Lung microvascular endothelial cell (primary cell): ENCODE measurements at places on chromosomes 13 and 19.
A peak's percentile ranks its signal among the peaks of the same experiment; 100 is the strongest.

DNA sequence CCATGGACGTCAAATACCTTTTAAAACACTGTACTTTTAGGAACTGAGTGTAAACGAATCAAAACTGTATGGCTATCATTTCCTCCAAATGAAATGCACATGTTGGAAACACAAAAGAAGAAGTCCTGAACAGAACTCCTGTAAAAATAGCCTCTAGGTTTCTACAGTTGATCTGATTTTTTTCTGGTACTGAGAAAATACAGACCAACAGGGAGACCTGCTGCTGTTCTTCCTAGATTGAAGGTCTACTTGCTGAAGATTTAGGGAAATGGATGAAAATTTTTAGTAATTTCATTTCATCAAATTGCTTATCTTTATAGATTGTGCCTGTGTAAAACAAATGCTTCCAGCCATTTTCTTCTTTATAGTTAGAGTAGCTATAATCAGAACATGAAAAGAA lies 520.4 kb downstream of the SLITRK6 start:
- no peak for DNase-seq

DNA sequence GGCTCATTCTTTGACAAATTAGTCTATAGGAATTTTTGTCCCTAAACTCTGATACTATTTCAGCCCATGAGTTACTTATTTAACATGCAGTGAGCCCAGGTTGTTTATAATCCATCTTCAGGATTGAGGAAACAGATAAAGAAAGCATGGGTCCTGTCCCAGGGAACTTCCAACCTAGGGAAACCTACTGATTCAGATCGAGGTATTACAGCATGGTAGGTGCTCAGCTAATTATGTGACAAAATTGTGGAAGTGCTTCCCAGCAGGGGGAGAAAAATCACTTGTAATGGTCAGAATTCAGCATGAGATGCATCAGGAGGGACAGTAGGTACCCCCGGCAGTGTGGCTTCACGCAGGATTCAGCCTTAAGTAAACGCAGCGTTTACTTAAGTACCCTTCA lies 171.3 kb downstream of the NUFIP1 start:
- no peak for DNase-seq

GRCh38 chr13:99196466-99197116 lies 4.1 kb upstream of the UBAC2 start:
- DNase-seq = peak; percentile 22

GRCh38 chr13:26867451-26868091 lies 107.0 kb upstream of the GPR12 start:
- peak; percentile 36 for DNase-seq

DNA sequence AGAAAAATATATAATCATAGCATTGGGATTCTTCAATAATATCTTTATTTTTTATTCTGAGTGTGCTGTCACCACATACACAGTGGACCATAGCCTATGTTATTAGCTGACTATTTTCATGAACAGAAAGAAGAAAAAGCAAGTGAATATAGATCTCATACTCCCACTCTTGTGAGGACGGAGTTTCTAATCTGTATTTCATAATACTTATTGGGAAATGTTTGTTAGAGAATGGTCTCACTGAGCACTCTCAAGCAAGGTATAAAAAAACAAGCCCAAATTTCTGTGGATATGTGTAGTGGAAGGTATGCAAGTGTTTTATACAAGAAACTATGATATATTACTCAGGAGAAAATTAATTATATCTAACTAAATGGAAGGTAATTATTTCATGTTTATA lies 1218.1 kb downstream of the SLITRK1 start:
- DNase-seq = no peak

DNA sequence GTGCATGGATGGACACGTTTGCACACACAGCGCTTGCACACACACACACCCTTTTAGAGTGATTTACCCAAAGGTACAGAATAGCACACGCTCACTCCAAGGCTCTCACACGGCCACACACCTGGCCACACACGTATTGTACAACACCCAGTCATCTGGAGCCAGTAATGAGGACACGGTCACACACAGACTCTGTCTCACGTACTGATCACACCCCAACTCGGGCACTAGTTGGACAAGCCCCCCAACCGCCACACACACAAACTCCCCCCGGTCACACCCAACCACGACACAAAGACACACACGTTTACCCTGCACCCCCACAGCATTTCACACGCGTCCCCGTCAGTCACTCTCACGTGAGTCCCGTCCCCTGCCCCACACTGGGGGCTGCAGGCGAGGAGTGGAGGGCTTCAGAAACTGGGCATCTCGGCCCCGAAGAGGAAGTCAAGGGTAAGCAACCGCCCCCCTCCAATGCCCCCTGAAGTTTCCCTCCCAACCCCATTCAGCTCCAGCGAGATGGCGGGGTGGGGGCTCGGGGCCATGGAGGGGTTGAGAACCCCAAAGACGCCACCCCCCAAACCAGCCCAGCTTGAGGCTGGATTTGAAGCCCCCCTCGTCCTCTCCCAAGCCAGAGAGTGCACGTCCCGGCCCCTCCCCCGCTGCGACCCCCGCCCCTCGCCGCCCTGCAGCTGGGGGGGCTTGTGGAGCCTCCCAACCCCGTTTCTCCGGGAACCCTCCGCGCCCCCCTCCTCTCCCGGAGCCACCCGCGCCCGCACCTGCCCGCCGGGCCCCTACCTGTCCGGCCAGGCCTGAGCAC lies 599 bp downstream of the OLFM2 start:
- DNase-seq = no peak

- DNase-seq = no peak
These were observed 51.1 kb upstream of the CYP4F8 start for GRCh38 chr19:15563931-15564330.

DNA sequence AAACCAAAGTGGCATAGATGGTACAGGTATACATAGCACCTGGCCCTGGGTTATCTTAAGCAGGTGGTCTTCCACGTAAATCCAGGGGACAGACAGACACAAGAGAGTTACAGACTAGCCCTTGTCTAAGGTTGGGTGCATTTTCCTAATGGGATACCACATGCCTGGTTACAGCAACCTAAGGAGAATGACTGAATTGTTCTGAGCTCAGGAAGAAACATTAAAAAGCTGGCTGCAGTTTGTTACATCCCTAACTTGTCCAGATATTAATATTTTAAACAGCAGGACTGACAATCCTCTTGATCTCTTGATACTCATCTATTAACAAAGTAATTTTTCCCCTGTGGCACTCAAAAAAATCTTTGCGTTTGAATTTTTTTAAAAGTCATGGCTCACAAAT lies 102.2 kb upstream of the SERP2 start:
- no peak for DNase-seq

GRCh38 chr13:113041293-113041690 lies 64.3 kb upstream of the F7 start:
- DNase-seq = no peak

- no peak for DNase-seq
These were observed 280.3 kb downstream of the DCT start for GRCh38 chr13:94199135-94199534.

DNA sequence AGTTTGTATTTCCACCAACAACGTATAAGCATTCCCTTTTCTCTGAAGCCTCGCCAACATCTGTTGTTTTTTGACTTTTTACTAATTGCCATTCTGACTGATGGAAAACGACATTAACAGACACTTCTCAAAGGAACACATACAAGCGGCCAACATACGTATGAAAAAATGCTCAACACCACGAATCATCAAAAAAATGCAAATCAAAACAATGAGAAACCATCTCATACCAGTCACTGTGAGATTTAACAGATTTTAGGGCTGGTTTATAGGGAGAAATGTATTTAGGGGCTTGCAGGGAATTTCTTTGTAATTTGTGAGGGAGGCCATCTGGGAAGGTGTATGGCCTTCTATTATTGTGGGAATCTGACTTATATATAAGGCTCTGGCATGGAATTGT lies 2.8 kb upstream of the DZIP1 start:
- DNase-seq = no peak

DNA sequence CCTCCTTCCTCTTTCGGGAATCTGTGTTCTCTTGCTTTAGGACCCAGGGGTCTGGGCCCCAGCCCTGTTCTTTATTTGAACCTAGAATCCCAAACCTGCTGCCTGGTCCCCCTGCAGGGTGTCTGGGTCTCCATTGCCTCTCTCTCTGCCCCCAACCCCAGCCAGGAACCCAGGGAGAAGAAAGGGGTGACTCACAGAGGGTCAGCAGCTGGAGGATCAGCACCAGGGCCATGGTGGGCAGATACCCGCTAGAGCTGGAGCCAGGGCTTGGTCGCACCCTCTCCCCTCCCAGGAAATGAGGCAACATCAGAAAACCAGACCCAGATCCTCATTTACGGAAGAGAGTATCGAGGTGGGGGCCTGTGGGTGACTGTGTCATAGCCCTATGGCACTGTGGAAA lies at the start of gene OSCAR:
TSS of gene OSCAR (minus strand) at position 243 of the 400 bp plus-strand sequence. CDS start at position 232, 11 bp downstream.
- DNase-seq = no peak

- no peak for DNase-seq
These were observed 76.2 kb downstream of the FOXO1 start for GRCh38 chr13:40590112-40590862.

DNA sequence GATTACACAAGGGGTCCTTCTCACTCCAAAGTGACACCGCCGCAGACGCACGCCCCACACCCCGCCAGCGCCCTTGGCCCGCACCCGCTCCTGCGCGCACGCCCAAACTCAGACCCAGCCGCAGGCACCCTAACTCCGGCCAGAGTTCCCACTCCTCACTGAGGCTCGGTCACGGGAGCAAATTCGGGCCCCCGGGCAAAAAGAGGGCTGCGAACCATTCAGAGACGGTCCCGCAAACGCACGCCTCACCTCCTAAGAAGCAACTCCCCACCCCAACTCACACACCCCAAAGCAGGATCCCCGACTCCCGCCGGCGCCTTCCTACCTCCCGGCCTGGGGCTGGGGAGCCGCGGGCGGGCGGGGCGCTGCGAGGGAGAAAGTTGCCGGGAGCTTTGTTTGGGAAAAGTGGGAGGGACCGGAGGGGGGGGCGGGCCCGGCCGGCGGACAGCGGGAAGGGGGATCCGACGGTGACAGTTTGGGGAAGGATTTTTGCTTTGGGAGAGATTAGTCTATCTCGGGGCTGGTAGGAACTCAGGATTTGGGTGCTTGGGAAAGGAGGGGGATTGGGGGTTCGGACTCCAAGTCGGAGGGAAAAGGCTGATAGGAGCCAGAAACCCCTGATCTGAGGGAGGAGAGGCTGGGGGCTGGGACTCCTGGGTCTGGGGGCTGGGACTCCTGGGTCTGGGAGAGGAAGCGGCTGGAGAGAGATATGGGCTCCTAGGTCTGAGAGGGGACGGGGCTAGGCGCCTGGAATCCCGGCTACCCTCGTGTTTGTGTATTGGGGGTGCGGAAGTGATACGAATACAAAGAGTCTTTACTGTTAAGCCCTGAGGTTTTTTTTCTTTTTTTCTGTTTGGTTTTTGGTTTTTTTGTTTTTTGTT lies at the start of gene TEAD2:
TSS of gene TEAD2 (minus strand) at position 369 of the 881 bp plus-strand sequence. CDS start 2,341 bp downstream, outside the sequence.
- DNase-seq = peak; percentile 66

DNA sequence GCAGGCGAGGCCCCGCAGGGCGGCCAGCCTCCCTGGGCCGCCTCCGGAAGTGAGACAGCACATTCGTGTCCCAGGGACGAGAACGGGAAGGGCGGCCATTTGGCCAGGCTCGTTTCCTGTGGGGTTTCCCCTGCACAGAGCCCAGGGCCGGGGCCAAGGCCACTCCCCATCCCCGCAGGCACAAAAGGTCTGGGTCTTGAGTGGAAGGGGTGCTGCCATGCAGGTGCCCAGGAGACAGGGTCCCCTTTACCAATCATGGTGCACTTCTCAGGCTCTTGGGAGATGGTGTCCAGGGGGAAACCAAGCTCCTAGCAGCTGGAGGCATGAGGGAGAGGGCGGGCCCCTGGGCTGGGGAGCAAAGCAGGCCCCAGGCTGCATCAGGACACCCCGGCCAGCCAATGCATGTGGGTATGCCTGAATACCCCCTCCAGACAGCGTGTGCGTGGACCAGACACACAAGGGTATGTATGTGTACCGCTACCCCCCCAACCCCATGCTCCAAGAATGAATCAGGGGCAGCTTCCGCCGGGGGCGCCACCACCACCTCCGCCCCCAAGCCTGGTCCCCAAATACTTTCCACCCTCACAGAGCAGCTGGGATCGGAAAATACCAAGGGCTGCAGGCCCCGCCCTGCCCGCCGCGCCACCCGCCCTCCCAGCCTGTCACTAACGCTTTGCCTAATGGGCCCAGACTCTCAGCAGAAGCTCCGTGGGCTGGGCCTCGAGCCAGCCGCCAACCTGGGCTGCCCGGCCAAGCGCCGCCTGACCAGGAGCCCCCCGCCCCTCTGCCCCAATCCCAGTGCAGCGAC lies 37.6 kb upstream of the NANOS3 start:
- DNase-seq = peak; percentile 95
